SK-N-SH treated with all-trans-retinoic acid at 6 μM for 48 hours (cell line): ENCODE measurements at places on chromosomes 7 and 10.

DNA sequence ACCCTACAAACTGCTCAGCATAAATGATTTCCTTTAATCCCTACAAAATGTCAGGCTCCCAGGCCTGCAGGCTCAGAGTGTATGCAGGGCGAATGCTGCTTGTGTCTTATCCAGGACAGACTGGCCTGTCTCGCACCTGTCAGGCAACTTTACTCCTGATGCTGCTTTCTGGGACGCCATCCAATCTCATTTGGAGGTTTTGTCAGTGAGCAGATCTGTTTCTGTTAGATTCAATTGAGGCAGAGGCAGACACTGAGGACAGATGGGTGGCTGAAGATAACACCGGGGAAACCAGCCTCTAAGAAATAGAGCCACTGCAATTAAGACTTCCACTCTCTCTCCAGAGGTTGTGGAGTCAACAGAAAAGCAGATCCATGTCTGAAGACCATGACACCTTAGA is 115.6 kb downstream of the DPP6 start:
- ATAC-seq = no peak; the same call in 2 of the 3 replicates

DNA sequence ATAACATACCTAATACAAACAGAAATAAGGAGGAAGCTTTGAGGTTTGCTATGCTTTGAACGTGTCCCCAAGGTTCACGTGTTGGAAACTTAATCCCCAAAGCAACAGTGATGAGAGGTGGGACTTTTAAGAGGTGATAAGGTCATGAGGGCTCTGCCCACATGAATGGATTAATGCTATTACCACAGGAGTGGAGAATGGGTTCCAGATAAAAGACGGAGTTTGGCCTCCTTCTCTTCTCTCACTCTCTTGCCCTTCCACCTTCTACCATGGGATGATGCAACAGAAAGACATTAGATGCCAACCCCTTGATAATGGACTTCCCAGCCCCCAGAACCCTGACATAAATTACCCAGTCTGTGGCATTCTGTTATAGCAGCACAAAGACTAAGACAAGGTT is 9.6 kb downstream of the ITGB1 start:
- ATAC-seq = no peak

GRCh38 chr7:71868797-71869196 is 543.3 kb downstream of the CALN1 start:
- no peak for ATAC-seq

DNA sequence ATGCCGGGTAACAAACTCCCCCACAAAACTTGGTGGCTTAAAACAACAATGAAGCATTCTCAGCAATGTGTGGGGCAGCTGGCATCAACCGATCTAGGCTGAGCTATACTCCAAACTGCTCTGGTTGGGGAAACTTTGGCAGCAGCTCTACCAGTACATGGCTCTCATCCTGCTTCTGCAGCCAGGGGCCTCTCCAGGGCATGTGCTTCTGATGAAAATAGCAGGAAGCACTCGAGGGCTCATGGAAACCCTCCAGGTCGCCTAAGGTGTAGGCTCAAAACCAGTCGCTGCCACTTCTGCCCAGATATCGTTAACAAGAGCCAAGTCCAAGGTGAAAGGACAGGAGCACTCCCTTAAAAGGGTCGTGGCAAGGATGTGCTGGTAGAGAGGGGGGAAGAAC is 134.1 kb downstream of the TEX36 start:
- ATAC-seq = no peak

- ATAC-seq = no peak
These were observed 28.3 kb downstream of the EBF3 start for GRCh38 chr10:129935867-129936152.

DNA sequence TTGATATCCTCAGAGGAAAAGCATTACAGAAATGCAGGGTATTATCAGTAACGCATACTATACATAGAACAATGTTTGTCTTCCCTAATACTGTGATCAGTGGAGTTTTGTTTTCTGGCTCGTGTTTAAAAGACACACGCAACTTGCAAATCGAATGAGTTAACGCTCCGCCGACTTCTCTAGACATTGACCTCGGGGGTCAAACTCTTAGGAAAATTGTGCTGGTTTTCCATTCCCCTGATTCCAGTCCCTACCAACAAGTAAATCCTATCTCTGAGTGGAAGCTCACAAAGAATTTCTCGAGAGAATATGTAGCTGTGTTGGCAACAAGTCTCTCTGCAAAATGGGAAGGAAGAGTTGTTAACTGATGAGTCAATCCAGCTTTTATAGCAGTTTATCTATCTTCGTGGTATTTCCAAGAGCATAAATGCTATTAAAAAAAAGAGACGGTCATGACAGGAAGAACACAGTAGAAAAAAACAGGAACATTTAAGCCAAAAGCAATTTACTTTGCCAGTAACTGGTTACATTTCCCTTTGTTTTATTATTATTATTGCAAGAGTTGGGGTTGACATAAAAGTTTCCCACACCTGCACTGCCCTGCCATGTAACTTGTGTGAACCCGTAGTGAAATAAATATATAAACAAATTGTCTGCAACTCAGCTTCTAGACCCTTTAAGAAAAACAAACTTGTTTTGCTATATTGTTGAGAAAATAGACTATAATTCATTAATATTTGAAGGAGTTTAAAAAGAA is 144.4 kb downstream of the ARID5B start:
- peak; percentile 59 for ATAC-seq

DNA sequence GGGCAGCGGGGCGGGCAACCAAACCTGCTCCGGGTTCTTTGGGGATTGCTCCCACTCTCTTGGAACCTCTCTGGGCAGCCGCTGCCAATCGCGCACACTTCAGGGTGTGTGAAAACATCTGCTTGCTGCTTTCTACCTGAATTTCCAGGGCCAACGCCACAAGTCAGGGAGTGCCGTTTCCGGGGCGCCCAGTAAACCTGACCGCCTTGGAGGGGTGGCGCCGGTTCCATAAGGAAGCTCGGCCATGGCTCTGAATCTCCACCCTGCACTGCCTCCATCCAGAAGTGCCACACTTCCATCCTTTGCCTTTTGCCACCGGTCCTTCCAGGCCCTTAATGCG is 679 bp upstream of the AFAP1L2 start:
- no peak for ATAC-seq

GRCh38 chr10:113274176-113274829 is 278.6 kb upstream of the HABP2 start:
- ATAC-seq = no peak

GRCh38 chr7:49670991-49671390 is 102.4 kb upstream of the VWC2 start:
- ATAC-seq = peak; percentile 24; the same call in 1 of the 3 replicates

- no peak for ATAC-seq
These were observed 214.3 kb downstream of the ELMO1 start for GRCh38 chr7:37234334-37234733.

DNA sequence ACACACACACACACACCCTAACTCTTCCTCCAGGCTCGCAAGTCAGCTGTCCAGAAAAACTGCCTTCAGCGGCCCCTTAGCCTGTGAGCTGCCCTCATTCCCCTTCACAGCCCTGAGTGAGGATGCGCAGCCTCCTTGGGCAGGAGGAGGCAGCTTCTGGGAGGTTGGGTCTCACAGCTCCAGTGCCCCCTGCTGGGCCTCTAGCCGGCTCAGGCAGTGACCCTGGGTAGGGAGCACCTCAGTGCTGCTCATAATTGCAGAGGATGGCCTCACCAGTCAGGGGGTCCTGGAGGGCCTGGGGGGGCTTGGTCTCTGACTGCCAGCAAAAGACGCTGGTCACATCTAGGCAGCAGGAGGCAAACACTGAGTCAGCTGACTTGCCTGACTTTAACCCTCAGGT is 43.7 kb downstream of the ZNF273 start:
- ATAC-seq = peak; percentile 78

DNA sequence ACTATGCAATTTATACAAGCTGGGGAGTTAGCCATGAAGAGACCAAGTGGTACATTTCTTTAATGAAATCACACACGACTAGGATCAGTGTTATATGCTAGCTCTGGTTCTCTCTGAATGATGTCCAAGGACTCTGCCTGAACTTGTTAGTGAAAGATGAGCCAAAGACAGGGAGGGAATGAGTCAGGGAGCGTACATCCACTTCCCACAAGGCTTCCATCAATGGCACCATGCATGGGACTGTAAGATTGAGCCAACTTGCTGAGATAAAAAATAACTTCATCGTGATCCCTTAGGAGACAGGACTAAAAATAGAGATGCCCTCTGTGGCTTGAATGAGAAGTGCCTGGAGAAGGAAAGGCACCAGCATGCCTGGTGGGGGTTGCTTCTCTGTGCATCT is 629.7 kb downstream of the ACTR3B start:
- ATAC-seq = no peak

DNA sequence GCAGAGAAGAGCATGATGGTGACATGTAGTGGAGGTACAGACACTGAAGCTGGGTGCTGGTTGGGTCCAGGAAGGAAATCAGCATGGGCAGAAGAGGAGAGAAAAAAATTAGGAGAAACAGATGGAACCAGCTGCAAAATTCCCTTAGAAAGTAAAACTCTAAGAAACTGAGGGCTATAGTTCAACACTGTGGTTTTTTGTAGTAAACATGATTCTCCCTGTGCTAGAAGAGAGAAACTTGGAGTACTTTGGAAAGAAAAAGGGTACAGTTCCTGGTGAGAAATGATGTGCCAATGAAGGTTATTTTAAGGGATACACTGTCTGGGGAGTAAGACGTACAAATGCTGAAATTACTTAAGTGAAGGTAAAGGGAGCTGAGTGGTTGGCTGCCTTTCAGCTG is 181.5 kb upstream of the HPS1 start:
- ATAC-seq = no peak

GRCh38 chr7:1121886-1122831 is 34.2 kb downstream of the GPER1 start:
- no peak for ATAC-seq

- no peak for ATAC-seq
These were observed 82.3 kb downstream of the ZNF503 start for GRCh38 chr10:75319274-75319673.

- no peak for ATAC-seq
These were observed 13.1 kb downstream of the DDC start for GRCh38 chr7:50552139-50552538.

DNA sequence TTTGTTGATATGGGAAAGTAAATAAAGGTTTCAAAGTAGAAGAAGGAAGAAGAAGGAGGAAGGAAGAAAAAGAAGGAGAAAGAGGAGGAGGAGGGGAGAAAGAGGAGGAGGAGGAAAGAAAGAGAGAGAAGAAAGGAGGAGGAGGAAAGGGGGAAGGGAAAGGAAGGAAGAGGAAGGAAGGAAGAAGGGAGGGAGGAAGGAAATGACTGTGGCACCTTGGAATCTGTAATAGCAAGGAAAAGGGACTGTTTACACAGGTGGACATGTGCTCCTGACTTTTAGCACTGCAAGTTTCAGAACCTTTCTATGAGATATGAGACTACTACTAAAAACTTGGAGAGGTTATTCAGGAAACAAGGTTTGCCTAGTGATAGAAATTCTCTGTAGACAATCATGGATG is 153.2 kb downstream of the BTAF1 start:
- no peak for ATAC-seq

DNA sequence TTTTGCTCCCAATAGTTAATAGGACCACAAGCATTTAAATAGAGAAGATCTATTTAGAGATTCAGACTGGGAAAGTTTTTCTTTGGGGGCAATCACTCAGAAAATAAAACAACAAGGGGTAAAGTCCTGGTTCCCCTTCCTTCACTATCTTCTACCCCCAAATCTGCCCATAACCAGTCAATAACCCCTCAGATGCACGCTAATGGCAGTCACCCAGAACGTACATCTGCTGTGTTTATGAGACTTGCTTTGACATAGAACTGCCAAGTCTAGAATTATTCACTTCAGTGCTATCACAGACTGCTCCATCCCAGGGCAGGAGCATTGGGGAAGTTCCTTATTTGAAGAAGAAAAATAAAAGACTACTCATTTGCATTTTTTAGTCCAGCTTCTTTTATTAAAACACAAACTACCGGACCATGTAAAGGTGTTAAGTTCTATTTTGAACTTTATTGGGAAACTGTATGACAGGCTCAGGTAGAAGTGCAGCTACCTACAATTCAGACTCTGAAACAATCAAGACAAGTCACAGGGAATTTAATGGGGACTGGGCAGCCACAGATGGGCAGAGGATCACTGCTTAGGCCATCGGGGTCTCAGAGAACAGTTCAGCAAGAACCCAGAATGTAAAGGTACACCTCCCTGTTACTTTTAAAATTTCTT is 38.4 kb downstream of the ANK3 start:
- ATAC-seq = peak; percentile 61

GRCh38 chr7:106863274-106863997 is 1.6 kb upstream of the PIK3CG start:
- ATAC-seq = no peak

DNA sequence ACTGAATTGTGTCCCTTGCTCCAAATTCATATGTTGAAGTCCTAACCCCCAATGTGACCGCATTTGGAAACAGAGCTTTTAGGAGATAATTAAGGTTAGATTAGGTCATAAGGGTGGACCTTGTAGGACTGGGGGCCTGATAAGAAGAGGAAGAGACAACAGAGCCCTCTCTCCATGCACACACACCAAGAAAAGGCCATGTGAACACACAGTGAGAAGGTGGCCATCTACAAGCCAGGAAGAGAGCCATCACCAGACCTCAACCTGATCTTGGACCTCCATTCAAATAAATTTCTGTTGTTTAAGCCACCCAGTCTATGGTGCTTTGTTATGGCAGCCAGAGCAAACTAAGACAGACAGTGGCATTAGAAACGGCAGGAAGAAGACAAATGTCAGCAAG is 12.5 kb upstream of the PRKAR2B start:
- ATAC-seq = no peak

GRCh38 chr7:2012981-2013380 is 219.8 kb downstream of the MAD1L1 start:
- peak; percentile 71 for ATAC-seq

DNA sequence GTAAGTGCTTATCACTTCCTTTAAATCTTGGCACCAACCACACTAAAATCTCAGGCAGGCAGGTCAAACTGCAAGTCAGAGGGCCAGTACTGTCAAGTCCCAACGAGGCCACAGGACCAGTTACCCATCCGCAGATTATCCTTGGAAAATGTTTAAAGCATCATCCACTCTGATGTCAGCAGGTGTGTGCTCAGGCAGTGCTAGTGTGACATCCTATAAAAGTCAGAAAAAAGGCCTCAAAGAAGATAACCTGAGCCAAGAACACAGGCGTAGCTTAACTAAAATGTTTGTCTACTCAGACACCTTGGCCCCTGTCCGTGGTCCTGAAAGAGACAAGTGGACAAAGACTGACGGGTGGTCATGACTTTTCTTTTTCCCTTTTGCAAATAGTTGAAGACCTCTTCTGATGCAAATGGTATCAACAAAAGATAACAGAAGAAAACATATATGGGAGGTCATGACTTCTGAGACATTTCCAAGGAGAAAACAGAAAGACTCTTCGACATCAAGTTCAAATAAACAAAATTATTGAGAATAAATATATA is 309.3 kb downstream of the KCNMA1 start:
- no peak for ATAC-seq

GRCh38 chr7:75937958-75938786 is 23.2 kb downstream of the POR start:
- peak; percentile 83 for ATAC-seq

DNA sequence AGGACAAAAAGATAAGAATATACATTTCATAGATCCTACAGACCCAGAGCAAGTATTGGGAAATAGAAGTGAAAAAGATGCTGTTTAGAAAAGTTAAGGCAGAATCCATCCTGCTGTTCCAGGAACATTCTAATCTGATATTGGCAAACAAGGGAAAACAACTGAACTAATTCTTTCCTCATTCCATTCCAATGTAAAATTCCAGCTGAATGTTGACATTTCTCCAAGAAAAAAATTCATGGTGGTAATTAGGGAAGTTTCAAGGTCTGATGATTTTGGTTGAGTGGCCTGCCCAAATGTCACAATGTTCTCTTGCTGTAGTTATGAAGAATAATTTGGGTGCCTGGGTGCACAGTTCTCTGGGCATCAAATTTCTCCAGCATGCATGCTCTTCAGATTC is 15.2 kb downstream of the PIP start:
- ATAC-seq = no peak
